ENCODE measurements at places on chromosomes 1 and 21.

GRCh38 chr1:177219554-177220458, 49.0 kb downstream of the BRINP2 start:
- no peak for DNase-seq

- DNase-seq: no peak
These were observed 25.9 kb upstream of the ATP1A1 start for GRCh38 chr1:116346943-116347673.

GRCh38 chr1:103108376-103109150, at the start of gene COL11A1:
TSS of gene COL11A1 (minus strand) at chr1:103108522. CDS start at chr1:103108178, 344 bp downstream.
- no peak for DNase-seq

DNA sequence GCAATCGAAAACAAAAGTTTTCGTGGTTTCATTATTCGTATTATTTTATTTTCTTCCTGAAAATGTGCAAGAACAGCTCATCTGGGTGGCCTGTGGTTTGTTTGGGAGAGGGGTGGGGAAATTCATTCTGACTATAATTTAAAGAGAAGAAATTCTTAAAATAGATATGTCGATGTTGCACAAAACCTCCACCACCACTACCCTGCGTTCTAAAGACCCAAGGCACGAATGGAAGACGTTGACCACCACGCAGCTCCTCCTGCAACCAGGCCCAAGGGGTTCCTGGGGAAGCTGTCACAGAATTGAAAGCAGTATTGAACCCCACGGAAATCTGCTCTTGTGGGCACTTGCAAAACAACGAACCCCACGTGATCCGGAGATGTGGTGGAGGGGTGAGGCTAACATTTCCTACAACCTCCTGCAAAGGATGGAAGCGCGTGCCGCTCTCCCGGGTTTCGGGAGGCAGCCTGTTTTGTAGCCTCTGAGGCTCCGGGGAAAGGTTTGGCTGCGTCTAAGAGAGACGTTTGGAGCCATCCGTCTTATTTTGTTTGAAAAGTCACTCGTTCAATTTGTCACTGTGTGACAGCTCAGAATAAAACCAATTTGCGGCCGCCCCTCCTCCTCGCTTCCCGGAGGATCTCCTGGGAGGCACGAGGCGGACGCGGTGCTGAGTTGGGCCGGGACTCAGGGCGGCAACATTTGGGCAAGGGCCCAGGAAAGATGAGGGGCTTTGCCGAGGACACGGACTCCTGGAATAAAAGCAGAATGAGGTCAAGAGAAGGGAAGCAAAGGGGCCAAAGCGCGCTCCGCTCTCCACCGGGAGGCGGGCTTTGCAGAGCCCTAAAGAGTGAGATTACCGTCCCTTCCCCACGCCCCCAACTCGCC, 810 bp upstream of the HLX start:
- DNase-seq: no peak

DNA sequence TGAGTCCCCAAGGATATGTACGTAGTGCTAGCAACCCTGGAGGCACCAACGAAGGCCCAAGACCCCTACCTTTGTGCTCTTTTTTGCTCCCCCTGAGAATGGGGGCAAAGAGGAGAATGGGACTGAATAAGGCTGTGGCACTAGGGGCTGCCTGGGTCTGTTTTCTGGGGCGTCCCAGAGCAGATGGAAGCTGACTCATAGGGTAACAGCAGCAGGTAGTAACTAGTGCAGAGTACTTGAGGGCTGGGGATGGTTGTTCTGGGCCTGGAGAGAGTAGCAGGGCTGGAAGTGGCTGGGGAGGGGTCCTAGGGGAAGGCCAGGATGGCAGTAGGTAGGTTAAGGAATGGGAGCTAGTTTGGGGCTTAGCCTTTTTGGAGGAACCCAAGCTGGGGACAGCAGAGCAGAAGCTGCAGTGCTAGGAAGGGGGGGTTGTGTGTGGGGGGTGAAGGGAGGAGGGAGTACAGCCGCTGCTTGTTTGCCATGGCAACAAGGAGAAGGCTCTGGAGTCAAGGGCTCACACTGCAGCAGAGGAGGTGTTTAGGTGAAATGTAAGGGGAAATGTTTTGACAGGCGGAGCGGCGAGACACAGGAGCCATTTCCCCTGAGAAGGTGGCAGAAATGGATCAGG, 1.8 kb downstream of the NCDN start:
- no peak for DNase-seq

- DNase-seq: no peak
These were observed 1162.5 kb upstream of the PRMT6 start for GRCh38 chr1:105894006-105894405.

DNA sequence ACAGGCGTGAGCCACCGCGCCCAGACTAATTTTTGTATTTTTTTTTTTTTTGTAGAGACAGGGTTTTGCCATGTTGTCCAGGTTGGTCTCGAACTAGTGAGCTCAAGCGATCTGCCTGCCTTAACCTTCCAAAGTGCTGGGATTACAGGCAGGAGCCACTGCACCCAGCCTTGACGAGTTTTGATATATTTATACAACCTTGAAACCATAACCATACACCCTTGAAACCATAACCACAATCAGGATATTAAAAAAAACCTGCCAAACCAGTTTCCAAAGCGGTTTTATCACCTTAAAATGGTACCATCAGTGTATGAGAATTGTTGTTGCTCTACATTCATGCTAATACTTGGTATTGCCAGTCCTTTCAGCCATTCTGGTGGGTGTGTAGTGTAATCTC, 3.7 kb upstream of the PHACTR4 start:
- no peak for DNase-seq

GRCh38 chr1:66402194-66402593, 131.8 kb upstream of the SGIP1 start:
- DNase-seq: no peak

DNA sequence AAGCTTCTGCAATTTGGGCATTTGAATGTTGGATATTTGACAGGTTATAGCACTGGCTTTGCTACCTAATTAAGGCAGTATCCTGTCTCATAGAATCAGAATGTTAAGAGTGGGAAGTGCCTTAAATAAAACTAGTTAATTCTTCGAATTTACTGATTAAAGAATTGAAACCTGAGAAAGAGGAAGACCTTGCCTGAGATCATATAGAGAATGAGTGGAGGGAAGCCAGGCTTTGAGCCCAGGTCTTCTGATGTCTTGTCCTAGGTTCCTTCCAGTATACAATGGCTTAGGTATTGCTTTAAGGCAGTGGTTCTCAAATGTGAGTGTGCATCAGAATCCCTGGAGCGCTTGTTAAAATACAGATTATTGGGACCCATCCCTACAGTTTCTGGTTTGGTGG, 20.9 kb upstream of the SH3BGRL3 start:
- DNase-seq: no peak

DNA sequence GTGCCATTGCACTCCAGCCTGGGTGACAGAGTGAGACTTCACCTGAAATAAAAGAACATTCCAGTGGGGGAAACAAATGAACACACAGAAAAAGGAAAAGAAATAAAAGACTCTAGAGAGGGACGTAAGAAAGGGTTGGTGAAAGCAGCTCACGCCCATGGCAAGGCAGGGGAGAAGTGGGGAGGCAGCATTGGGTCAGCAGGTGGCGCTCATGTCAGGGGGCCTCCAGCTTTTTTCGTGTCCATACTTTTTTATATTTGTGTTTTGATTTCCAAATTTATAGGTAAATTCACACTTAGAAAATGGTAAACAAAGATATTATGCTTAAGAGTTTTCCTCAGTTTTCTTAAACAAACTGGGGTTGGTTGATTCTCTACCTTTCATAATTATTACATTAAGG, 45.5 kb downstream of the VPS13D start:
- no peak for DNase-seq

DNA sequence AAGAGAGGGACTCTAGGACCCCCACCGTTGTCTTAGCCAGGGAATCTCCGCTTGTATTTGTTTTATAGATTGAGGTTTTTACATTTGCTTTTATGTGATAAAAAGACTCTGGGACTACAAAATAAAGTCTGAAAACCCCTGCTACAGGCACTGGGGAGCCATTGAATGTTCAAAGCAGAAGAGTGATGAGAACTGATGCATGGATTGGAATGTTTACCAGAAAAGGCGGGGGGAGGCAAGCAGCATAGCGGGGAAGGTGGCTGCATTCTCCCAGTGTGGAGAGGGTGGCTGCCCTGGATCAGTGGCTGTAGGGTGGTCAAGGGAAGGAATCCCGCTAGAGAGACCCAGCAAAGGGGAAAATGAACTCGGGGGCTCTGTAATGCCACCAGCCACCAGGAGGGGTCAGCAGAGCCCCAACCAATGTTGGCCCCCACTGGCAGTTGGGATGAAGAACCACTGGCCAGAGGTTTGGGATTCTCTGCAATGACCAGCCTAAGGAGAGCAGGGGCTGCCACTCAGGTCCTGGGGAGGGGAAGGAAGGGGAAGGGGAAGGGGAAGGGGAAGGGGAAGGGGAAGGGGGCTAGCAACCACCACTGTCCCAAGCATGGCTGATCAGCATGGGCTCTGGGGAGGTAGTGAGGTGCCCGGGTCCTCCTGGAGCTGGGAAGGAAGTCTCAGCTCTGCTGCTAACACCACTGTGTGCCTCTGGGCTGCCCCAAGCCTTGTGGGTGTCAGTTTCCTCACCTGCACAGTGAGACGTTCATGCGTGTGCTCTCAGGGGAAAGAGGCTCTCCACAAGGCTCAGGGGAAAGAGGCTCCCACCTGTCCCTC, 19.2 kb upstream of the PEF1 start:
- DNase-seq: peak; percentile 70

- DNase-seq: no peak
These were observed 202.6 kb downstream of the PDE4B start for GRCh38 chr1:65995336-65995735.

GRCh38 chr1:88079036-88079435, 605.0 kb upstream of the PKN2 start:
- peak; percentile 3 for DNase-seq

GRCh38 chr1:151326619-151327222, 495 bp downstream of the PI4KB start:
- no peak for DNase-seq

DNA sequence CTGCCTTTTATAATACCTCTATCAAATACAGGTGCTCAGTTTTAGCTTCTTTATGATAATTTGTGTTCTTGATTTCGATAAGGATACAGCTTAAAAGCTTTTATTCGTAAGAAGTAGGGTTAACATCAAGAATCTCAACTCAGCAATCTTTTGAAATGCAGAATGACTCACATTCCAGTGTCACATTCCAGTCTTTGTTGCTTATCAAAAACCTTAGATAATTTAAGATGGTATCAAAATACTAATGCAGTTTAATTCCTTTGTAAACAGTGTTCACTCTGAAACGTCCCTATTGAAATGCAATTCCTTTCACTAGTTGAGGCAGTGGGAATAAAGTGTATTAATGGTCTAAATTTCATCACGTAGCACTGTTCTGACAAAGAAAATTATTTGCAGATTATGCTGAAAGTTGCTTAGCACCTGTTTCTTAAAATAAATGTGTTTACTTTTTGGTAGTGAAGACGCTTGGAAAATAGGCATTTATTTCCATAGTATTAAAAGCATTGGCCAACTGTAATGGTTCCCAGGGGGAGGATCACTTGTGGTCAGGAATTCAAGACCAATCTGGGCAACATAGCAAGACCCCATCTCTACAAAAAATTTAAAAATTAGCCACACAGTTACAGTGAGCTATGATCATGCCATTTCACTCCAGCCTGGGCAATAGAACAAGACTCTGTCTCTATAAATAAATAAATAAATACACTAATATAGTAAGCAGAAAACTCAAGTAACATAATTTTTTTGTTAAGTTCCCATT, 10.1 kb upstream of the CNN3 start:
- DNase-seq: no peak

- no peak for DNase-seq
These were observed 10.3 kb upstream of the SLC30A10 start for GRCh38 chr1:219938706-219939105.

- DNase-seq: no peak
These were observed 37.2 kb upstream of the SLC6A9 start for GRCh38 chr1:44068442-44068921.

- no peak for DNase-seq
These were observed 94.4 kb downstream of the COLGALT2 start for GRCh38 chr1:183942933-183943693.

DNA sequence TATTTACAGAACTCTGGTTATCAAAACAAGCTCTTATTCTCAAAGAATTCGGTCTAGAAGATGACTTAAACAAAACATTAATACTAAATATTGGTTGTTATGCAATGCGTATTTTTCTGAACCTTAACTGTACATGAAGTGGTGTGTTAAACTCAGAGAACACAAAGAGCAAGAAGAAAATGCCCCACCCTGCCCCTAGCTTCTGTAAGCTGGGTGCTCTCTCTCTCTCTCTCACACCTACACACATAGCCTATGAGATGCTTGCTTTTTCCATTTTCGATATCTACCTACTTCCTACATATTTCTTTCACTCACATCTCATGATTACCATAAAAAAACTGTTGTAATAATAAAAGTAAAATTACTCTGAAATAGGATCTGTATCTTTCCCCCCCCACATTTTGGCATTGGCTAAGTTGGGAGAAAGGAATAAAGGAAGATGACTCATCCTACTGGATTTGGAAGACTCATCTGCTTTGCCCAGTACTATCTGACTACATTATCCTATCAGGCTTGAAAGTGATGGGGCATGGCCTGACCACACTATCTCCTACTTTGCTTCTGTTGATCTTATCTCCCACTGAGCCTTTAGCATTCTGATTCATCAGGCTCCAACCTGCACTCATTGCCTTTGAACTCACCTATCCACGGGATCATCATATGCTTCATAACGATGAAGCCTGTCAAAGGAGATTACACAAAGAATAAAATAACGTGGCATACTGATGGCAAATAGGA, 2.9 kb downstream of the CRYZ start:
- no peak for DNase-seq

DNA sequence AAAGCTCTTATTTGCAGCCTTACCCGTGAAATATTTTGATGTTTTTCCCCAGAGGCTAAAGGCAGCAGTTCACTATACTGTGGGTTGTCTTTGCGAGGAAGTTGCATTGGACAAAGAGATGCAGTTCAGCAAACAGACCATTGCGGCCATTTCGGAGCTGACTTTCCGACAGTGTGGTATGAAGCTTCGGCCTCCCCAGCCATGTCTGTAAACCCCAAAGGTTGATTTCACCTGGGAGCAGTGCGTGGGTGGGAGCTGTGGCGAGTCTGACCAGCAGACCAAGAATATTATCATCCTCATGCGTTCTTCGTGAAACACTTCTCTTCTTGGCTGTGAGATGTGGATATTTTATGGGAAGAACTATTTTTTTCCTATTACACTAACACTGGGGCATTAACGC, 3.6 kb downstream of the CENPS start:
- DNase-seq: no peak

GRCh38 chr1:115952547-115952946, 23.8 kb upstream of the SLC22A15 start:
- no peak for DNase-seq

DNA sequence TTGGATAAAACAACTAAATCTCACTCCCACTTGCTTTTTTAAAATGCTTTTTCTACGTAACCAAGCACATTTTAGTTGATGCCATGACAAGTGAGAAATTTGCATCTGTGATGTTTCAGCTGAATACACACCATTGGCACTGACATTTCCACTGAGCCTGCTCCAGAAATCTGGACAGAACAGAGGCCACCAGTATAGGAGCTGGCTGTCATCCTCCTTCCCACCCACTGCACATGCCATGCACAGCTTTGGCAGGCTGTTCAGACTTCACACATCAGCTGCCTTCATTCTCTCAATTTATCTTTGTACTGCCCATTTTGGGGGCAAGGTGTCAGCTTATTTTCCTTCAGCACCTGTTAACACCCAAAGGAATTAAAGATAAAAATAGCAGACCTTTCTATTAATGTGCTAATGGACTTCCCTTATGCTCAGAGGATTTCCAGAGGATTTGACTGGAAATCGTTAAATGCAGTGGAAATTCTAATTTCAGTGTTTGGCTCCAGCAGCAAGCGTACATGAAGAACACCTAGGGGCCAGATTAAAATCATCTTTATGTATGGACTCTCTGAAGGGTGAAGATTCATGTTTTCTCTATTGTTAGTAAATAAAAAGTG, 12.9 kb upstream of the PODN start:
- no peak for DNase-seq
